ENCODE measurements at places on chromosomes 13 and 19.

GRCh38 chr13:32905063-32905863, 111.0 kb upstream of the KL start:
- no peak for DNase-seq

DNA sequence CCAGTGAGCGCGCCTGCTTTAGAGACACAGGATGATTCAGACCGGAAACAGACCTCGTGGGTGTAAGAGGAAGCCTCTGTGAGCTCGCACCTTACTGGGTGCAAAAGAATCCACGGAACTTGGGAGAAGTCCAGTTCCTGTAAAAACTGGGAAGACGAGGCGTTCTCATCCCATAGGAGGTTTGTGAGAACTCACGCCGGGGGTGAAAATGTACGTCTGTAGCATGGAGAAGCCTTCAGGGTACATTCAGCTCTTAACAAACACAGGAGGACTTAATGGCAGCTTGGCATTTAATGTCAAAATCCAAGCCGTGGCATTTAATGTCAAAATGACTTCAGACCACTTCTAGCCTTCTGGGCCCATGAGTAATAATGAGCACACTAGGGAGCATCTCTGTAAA, 17.4 kb upstream of the OR7D2 start:
- no peak for DNase-seq

DNA sequence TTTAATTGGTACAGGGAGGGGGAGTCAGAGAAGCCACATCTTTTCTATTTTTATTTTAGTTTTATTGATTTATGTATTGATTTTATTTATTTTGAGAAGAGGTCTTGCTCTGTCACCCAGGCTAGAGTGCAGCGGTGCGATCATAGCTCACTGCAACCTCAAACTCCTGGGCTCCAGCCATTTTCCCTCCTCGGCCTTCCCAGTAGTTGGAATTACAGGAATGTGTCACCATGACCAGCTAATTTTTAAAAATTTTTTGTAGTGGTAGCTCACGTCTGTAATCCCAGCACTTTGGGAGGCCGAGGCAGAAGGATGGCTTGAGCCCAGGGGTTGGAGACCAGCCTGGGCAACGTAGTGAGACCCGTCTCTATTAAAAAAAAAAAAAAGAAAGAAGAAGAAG, 4.1 kb downstream of the IL27RA start:
- DNase-seq: no peak

- DNase-seq: peak; percentile 87
These were observed 37.3 kb downstream of the IL12RB1 start for GRCh38 chr19:18049385-18049784.

- DNase-seq: no peak
These were observed at the start of gene GPR183 for GRCh38 chr13:99307247-99307646. Gene GPR183, minus strand, starts transcription at chr13:99307399. Its CDS starts 11,254 bp downstream, at chr13:99296145.
